Sigmoid colon (tissue), 7 donors: ENCODE measurements at places on chromosomes 12 and 14. TPM values are rescaled to one million over a fixed set of nuclear protein-coding genes. Genes with fewer than 3 reads are reported as not detected.

Gene INHBC
- total RNA-seq = not detected

Gene FLRT2
- 13.0 TPM for total RNA-seq

Gene GEMIN2
- total RNA-seq = 8.0 TPM

Gene PAX9
- total RNA-seq = 1.1 TPM

Gene GRIP1
- 14.0 TPM for total RNA-seq

Gene PPFIBP1
- total RNA-seq = 77.2 TPM

- H3K27me3 ChIP-seq = no peaks in the 10 kb centered on the region
- H3K4me1 ChIP-seq = peaks cover 22% of the 10 kb centered on the region
- no peak overlapping the region for H3K4me3 ChIP-seq
- H3K36me3 ChIP-seq = peaks cover 23% of the 10 kb centered on the region
- no peak overlapping the region for H3K27ac ChIP-seq
- DNase-seq = peak; percentile 19
Observed at GRCh38 chr12:113237748-113238147, 16.5 kb downstream of the TPCN1 start.

DNA sequence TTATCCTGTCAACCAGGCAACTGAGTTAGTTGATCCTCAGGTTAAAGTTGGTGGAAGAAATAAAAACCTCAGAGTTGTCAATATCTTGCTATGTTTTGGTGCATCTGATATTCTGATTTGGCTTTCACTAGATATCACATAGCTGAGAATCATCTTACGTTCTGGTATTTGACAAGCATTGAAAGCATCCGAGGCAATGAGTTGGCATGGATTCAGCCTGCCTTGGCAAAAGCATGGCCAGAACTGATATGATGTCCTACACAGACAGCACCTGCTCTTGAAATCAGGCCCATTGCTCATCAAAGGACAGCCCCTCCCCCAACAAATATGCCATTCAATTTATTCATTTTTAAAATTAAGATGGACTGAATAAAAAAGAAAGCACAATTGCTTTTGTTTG is 320.7 kb upstream of the ATP2B1 start:
- H3K36me3 ChIP-seq = no peaks in the 10 kb centered on the region
- H3K4me3 ChIP-seq = no peak overlapping the region
- H3K4me1 ChIP-seq = peaks cover 3% of the 10 kb centered on the region
- no peak for DNase-seq

DNA sequence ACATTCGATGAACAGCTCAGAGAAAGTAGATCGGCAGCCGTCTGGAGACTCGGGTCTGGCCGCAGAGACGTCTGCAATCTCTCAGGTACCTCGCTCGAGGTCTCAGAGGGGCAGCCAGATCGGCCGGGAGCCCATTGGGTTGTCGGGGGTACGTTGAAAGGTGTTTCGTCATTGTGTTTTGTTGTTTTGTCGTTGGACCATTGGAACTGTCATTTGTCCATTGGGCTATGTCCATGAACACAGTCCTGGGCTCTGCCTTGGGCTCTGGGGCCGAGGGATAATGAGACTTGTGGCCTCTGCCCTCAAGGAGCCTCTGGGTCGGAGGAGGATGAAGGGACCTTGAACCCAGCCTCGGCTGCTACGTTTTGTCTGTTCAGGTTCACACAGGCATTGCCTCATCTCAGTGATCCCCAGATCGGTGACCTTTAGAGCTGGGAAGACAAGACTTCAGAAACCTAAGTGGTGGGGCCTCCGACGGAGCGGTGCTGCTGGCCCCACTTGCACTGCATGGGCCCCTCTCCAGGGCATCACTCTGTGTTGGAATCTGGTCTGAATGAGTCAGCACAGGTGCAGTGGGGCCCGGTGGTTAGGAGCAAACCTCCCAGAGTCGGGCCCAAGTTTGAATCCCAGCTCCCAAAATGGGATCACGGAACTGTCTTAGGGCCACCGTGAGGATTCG is 23.6 kb upstream of the MLXIP start:
- DNase-seq = no peak
- H3K27ac ChIP-seq = peak overlapping the region; percentile 93
- no peaks in the 10 kb centered on the region for H3K36me3 ChIP-seq

DNA sequence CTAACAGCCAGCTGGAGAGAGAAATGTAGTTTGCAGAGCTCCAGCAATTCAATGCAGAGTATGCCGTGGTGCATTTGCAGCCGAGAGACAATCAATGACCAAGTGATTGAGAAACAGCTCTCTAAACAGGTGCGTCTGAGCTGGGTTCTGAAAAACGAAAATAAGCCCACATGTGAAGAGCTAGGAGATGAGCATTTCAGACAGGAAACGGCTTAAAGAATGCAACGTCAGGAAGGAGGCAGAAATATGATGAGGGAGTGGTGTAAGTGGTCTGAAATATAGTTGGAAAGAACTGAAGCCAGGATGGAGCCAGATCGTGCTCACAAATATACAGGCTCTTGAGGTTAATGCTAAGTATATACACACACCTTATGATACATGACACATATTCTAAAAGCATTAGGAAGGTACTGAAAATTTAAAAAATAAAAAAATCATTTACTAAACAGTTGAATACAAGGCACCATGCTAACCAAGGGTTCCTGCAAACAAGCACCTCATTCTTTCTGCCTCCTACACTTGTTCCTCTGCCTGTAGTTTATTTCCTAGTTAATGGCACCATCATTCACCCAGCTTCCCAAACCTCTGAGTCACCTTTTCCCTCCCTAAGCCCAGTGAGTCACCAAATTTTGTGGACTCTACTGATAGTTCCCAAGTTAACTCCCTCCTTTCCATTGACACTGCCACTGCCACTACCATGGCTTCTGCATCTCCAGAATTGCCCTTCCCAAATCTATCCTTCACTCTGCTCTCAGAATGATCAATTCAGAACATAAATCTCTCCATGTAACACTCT is 2.3 kb upstream of the GARIN2 start:
- no peak overlapping the region for H3K4me3 ChIP-seq
- no peaks in the 10 kb centered on the region for H3K27me3 ChIP-seq
- no peaks in the 10 kb centered on the region for H3K36me3 ChIP-seq
- no peaks in the 10 kb centered on the region for H3K4me1 ChIP-seq
- H3K27ac ChIP-seq = no peak overlapping the region

DNA sequence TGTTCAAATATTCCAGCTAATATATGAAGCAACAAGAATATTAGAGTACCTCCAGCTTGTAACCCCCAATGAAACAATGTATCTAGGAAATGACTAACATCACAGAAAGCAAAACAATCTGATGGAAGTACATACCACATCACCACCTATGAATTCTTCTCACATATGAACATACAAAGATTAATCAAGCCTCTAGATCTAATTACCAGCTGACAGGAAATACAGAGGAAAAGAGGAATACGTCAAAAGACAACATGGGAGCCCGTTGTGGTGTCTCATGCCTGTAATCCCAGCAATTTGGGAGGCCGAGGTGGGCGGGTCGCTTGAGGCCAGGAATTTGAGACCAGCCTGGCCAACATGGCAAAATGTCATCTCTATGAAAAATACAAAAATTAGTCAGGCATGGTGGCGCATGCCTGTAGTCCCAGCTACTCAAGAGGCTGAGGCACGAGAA is 7.5 kb downstream of the NEDD8 start:
- no peak overlapping the region for H3K4me3 ChIP-seq
- DNase-seq = peak; percentile 27
- H3K27me3 ChIP-seq = no peaks in the 10 kb centered on the region
- peaks cover 21% of the 10 kb centered on the region for H3K36me3 ChIP-seq
- no peak overlapping the region for H3K27ac ChIP-seq

DNA sequence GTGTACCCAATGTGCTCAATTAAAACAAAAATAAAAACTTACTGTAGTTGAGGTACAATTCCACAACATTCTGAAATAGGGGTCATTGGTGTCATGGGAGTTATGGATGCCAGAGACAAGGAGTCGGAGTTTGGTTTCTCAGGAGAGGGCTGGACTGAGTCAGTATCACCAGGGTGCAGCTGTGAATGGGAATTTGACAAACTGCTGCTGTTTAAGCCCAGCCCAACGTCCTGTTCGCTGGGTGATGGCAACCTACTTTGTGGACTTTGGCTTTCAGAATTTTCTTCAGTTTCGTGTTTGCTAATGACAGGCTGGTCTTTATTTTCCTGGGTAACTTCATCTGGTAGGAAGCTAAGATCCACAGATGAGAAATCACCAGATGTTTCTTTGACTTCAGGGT is 3.9 kb downstream of the TBPL2 start:
- no peaks in the 10 kb centered on the region for H3K36me3 ChIP-seq
- no peak for DNase-seq
- H3K27ac ChIP-seq = no peak overlapping the region

DNA sequence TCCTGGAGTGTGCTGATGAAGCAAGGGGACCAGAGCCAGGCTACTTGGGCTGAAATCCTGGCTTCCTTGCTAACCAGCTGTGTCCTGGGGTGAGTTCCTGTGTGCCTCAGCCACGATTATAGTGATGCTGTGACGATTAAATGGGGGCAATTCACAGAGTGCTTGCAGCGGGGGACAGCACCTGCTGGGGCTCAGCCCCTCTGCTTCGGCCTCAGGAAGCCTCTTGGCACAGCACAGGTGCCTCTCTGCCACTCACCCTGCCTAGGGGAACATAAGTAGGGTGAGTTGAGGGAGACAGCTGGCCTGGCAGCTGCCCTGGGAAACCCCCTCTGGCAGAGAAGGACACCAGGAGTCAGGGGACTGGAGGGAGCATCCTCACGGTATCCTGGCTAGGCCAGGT is 9.4 kb downstream of the KRT80 start:
- H3K36me3 ChIP-seq = no peaks in the 10 kb centered on the region
- H3K27me3 ChIP-seq = no peaks in the 10 kb centered on the region
- peaks cover 60% of the 10 kb centered on the region for H3K4me1 ChIP-seq
- H3K4me3 ChIP-seq = no peak overlapping the region
- H3K27ac ChIP-seq = no peak overlapping the region
- DNase-seq = no peak

GRCh38 chr12:50488801-50489200 is 16.0 kb upstream of the DIP2B start:
- DNase-seq = no peak
- H3K27me3 ChIP-seq = no peaks in the 10 kb centered on the region
- no peaks in the 10 kb centered on the region for H3K36me3 ChIP-seq
- no peaks in the 10 kb centered on the region for H3K4me1 ChIP-seq
- no peak overlapping the region for H3K27ac ChIP-seq
- no peak overlapping the region for H3K4me3 ChIP-seq

DNA sequence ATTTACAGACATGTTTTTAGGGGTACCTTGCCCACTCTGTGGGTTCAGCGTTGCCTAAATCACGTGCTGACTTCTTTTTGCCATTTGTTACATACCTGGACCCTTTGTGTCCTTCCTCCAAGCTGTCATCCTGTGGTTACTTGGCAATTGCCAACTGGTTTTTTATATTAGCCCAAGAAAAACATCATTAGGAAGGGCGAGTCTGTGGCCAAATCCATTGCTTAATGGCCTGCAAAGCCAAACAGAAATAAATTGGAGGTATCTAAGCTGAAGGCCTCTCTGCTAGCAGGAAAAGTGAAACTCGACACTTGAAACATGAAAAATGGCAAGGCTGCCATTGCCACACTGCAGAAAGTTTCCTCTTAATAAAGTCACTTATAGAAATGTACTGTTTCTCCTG is 190.4 kb downstream of the NUAK1 start:
- H3K4me3 ChIP-seq = no peak overlapping the region
- no peak for DNase-seq
- H3K27me3 ChIP-seq = no peaks in the 10 kb centered on the region
- H3K4me1 ChIP-seq = no peaks in the 10 kb centered on the region

DNA sequence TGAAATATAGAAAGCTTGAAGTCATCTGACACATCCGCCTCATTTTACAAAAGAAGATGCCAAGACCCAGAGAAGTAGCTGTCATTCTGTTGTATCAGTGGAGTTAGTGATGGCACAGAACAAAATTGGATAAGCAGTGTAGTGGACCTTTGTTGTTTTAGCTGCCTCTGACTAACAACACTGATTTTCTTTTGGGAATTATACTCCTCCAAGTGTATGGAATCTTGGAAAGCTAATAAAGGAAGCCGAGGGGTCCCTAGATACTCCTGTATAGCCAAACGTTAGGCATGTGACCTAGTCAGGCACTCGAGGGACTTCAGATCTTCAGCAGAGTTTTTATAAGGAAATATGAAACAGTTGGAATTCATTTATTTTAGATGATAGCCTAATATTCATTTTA is 94.5 kb downstream of the OTOGL start:
- DNase-seq = no peak
- H3K36me3 ChIP-seq = no peaks in the 10 kb centered on the region
- H3K27me3 ChIP-seq = no peaks in the 10 kb centered on the region
- H3K4me3 ChIP-seq = no peak overlapping the region

DNA sequence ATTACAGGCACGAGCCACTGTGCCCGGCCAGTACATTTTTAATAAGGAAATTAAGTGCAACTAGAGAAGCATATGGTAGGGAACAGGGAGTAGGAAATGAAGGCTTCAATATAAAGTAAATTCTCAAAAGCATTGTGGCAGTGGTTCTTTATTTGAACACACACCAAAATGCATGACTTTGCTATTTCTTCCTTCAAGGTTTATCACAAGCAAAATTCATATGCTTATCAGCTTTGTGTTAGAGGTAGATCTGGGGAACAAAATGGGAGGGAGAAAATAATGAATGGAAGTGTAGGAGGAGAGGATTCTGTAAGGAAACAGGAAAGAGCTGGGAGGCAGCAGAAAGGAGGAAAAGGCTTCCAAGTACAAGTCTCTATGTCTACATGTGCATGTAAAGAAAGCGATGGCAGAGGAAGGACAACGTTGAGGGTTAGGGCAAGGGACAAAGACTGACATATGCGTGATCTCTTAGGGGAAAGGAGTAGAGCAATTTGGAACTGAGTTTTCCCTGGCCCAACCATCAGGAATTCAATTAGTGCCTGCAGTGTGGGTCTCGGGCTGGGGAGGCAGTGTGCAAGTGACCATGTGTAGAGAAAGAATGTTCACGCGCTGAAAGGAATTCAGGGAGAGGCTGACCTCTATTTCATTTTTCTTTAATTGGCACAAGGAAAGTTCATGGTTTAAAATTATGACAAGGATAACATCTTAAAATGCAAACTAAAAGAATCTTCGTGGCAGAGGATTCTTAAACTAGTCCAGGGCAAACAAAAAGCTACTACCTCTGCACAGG is 22.9 kb upstream of the RASSF8 start:
- no peaks in the 10 kb centered on the region for H3K27me3 ChIP-seq
- no peaks in the 10 kb centered on the region for H3K4me1 ChIP-seq
- no peak overlapping the region for H3K4me3 ChIP-seq
- no peak overlapping the region for H3K27ac ChIP-seq
- DNase-seq = no peak

GRCh38 chr14:76844223-76844622 is 18.0 kb downstream of the LRRC74A start:
- H3K27me3 ChIP-seq = no peaks in the 10 kb centered on the region
- H3K27ac ChIP-seq = peak overlapping the region; percentile 5
- H3K4me3 ChIP-seq = no peak overlapping the region
- peak; percentile 75 for DNase-seq
- no peaks in the 10 kb centered on the region for H3K4me1 ChIP-seq
- H3K36me3 ChIP-seq = no peaks in the 10 kb centered on the region
